Activated naive CD8-positive, alpha-beta T cell treated with anti-CD3 and anti-CD28 coated beads for 36 hours (primary cell): ENCODE measurements at places on chromosomes 7 and 10. TPM values are rescaled to one million over a fixed set of nuclear protein-coding genes. Genes with fewer than 3 reads are reported as not detected.

Gene ECHS1
- total RNA-seq, result 58.1 TPM

DNA sequence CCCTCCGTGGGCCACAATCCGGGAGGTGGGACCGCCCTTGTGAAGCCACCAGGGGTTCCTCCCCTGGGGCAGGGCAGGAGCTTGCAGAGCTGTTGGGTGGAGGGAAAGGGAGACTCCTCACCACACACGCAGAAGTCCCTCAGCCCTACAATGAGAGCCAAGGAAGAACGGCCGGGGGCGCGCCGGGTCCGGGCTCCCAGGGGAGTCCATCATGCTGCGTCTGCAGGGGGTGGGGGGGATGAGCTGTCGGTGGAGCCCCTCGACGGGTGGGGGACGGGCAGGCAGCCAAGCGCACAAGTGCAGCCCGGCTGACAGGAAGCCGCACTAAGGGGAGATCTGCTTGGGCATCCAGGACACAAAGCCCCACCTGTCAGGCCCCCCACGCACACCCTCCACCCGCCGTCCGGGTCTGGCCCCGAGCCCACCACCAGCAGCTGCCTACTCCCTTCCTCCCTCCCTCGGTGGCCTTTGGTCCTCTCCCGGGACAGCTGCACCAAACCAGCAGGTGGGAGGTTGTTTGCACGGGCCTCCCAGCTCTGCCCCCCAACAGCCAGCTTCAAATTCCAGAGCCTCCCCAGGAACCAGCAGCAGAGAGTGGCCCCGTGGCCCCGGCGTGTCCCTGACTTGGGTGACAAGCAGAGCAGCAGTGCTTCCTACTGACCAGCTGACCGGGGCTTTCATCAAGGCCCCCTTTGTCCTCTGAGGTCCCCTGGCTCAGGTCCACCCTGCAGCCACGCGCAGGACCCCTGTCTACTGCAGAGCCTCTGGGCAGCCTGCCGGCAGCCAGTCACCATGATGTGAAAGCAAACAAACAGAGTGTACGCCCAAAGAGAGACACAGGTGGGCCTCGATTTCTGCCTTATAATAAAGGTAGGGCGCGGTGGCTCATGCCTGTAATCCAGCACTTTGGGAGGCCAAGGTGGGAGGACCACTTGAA is 50.3 kb downstream of the HIP1 start:
- no peak overlapping the region for H3K4me3 ChIP-seq
- no peak for DNase-seq
- H3K27ac ChIP-seq, result no peak overlapping the region
- H3K27me3 ChIP-seq, result peaks cover 12% of the 10 kb centered on the region
- H3K4me1 ChIP-seq, result peaks cover 3% of the 10 kb centered on the region
- H3K36me3 ChIP-seq, result no peaks in the 10 kb centered on the region

DNA sequence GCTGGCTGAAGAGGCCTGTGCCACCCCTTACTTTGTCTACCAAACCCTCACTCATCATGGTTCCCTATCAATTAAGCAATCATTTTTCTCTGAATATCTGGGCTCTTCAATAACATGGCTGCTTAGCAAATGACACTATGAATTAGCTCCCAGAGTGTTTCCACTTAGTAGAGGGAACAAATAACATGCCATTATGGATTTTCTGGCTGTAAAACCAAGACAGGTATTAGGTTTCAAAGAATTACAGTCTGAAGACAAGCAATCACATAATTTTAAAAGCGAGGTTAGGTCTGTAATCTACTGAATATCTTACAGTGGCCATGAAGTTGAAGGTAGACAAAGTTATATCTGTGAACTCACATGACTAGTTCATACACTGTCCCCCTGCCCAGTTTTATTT is 220.8 kb upstream of the PHYHIPL start:
- H3K4me1 ChIP-seq, result no peaks in the 10 kb centered on the region
- H3K4me3 ChIP-seq, result no peak overlapping the region
- no peak for DNase-seq
- peaks cover 8% of the 10 kb centered on the region for H3K27me3 ChIP-seq
- H3K27ac ChIP-seq, result no peak overlapping the region

Gene HHEX
- 0.56 TPM for total RNA-seq

- no peaks in the 10 kb centered on the region for H3K27me3 ChIP-seq
- peaks cover 8% of the 10 kb centered on the region for H3K4me1 ChIP-seq
- H3K27ac ChIP-seq, result no peak overlapping the region
Measured at GRCh38 chr7:134174795-134175261, 47.7 kb downstream of the LRGUK start.

Gene UTF1
- not detected for total RNA-seq

Gene MASTL
- total RNA-seq, result 33.6 TPM

Gene PLA2G12B
- total RNA-seq, result not detected

Gene NPTX2
- not detected for total RNA-seq

Gene PRF1
- 46.9 TPM for total RNA-seq

DNA sequence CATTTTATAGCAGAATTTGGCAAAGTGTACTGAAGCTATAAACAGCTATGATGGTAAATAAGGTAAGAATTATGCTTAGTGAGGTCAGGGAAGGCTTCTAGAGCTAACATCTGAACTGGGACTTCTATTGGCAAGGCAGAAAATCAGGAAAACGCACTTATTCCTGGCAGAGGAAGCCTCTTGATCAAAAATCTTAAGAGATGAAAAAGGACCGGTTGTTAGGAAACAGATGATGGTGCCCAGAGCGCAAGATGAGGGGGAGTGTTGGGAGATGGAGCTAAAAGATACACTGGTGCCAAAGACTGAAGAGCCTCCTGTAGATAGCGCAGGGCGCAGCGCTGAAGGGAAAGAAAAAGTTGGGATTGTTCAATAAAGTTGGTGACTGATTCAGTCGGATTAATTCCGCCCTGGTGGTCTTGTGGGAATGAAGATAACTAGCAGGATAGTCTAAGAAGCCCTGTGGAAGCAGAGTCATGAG is 550 bp upstream of the CALU start:
- peak overlapping the region; percentile 94 for H3K27ac ChIP-seq
- peak overlapping the region; percentile 99 for H3K4me3 ChIP-seq
- H3K4me1 ChIP-seq, result peaks cover 35% of the 10 kb centered on the region
- no peak for DNase-seq

DNA sequence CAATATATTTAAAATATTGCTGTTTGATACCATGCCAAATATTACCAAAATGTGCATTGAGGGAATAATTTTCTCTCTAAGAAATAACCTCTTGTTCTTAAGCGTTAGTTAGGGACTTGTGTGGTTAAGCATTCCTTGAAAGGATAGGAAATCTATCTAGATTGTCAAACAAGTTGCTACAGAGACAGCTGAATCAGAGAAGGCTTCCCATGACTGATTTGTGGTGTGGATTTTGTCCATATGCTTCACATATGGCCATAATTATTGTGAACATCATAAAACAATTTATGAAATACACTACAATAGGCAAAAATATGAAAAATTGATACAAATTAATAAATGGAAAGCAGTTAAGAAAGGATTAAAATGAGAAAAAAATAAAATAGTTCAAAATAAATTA is 96.3 kb downstream of the GNAT3 start:
- no peak overlapping the region for H3K27ac ChIP-seq
- H3K36me3 ChIP-seq, result no peaks in the 10 kb centered on the region
- H3K27me3 ChIP-seq, result no peaks in the 10 kb centered on the region
- no peaks in the 10 kb centered on the region for H3K4me1 ChIP-seq
- no peak for DNase-seq

DNA sequence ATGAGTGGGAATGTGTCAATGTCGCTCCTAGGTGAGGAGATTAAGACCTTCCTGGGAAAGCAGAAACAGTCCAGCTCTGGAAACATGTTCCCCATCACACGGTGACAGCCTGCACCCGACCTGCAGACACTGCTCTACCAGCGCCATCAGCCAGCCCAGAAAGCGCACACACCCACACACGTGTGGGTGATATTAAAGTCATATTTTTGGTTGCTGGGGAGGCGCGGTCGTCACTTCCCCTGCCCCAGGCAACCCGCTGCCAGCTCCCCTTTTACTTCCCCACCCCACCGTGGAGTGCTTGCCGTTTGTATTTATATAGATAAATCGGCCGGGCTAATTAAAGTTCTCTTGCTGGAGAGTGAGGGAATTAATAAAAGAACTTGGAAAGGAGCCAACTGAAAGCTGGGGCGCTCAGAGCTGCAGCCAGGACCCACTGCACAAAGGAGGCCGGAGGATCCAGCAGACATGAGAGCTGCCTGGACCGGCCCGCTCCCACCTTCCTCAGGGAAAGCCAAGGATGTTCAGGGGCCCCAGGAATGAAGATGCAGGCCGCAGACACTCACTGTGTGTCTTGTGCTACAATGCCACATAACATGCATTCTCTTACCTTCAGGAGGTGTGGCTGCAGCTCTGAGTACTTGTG is 145.2 kb upstream of the UNC5B start:
- no peaks in the 10 kb centered on the region for H3K36me3 ChIP-seq
- no peaks in the 10 kb centered on the region for H3K27me3 ChIP-seq
- no peak for DNase-seq
- H3K4me3 ChIP-seq, result no peak overlapping the region
- no peak overlapping the region for H3K27ac ChIP-seq

DNA sequence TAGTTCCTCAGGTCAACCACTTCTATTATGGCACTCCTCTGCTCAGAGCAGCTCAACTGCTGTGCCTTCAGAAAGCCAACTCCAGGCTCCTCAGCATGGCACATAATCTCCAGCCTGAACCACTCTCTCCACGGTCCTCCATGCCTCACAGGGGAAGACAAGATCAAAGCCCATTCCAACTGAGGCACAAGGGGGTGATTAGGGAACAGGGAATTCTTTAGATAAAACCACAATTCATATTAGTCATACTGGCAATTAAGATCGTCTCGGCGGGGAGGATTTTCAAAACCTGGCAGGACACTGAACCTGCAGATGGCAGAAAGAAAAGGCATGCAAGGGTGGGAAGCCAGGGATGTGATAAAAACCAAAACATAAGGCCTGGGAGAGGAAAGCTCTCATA is 361.6 kb downstream of the FGFR2 start:
- no peaks in the 10 kb centered on the region for H3K36me3 ChIP-seq
- no peaks in the 10 kb centered on the region for H3K4me1 ChIP-seq
- no peak overlapping the region for H3K27ac ChIP-seq
- H3K27me3 ChIP-seq, result no peaks in the 10 kb centered on the region

Gene CNPY1
- total RNA-seq, result not detected

DNA sequence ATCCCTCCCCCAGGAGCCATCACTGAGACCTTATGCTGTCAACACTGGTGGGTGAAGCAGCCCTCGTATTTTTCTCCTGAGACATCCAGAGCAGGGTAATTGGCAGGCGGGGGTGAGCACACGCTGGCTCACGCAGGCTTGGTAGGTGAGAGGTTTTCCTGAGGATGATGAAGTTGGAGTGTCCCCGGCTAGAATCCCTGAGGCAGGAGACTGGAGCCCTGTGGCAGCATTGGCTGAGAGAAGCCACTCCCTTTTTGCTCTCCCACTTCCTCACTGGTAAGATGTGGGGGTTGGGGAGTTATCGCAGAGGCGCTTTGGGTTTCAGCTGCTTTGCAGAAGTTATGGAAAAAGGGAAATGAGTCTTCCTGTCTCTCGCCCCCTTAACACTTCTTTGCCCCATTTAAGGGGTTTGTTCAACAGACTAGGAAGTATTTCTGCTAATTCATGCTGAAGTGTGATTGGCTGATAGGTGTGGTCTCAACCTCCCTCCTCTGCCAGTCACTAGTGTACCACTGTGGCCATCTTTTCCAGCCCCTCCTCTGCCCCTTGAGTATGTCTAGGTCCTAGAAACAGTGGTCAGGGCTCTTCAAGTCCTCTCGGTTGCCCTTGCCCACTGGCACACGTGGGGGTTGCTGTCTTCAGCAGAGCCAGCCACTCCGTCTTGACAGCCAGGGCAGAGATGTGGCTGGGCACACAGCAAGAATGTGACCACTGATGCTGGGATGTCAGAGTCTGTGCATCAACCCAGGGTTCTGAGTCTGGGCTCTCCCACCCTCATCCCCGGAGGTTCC is 5.7 kb downstream of the ARPC1B start:
- peak; percentile 61 for DNase-seq
- no peaks in the 10 kb centered on the region for H3K27me3 ChIP-seq
- H3K36me3 ChIP-seq, result peaks cover 51% of the 10 kb centered on the region

Gene MYPN
- total RNA-seq, result not detected

DNA sequence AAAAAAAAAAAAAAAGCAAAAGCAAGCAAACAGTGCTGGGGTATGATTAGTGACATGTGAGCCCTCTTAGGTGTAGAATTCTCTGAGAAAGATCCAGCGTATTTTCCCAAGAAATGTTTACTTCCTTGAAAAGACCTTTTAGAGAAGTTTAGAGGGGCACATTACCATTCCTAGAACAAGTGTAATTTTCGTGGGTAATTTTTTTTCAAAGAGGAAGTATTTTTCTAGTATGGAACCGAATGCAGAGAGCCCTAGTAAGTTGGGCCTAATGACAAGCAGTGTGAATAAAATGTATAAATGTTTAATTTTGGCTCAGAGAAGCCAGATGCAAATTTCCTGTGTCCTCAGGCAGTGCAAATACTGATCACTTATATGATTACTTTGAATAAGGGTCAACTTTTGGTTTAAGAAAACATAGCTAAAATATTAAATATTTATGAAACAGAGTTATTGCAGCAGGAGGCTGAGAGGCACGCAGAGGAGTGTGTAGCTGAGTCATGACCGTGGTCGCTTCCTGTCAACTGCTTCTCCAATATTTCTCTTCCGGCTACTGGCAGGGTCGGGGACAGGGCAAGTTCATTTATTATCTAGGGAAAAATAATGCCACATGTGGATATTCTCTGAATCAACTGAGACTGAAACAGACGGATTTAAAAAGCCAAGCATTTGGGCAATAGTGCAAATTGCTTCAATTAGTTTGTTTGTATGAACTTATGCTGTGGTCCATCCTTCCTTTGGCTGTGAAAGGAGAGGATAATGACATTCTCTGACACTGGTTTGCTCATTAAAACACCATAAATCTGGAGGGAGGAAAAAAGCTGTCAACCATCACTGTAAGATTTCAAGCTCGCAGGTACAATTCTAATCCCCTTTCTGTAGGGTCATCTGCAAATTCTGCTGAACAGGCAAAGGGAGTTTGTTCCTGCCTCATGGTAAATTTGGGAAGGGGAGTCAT is 495.2 kb downstream of the GLRX3 start:
- H3K4me3 ChIP-seq, result no peak overlapping the region
- peaks cover 2% of the 10 kb centered on the region for H3K4me1 ChIP-seq
- H3K27ac ChIP-seq, result no peak overlapping the region

DNA sequence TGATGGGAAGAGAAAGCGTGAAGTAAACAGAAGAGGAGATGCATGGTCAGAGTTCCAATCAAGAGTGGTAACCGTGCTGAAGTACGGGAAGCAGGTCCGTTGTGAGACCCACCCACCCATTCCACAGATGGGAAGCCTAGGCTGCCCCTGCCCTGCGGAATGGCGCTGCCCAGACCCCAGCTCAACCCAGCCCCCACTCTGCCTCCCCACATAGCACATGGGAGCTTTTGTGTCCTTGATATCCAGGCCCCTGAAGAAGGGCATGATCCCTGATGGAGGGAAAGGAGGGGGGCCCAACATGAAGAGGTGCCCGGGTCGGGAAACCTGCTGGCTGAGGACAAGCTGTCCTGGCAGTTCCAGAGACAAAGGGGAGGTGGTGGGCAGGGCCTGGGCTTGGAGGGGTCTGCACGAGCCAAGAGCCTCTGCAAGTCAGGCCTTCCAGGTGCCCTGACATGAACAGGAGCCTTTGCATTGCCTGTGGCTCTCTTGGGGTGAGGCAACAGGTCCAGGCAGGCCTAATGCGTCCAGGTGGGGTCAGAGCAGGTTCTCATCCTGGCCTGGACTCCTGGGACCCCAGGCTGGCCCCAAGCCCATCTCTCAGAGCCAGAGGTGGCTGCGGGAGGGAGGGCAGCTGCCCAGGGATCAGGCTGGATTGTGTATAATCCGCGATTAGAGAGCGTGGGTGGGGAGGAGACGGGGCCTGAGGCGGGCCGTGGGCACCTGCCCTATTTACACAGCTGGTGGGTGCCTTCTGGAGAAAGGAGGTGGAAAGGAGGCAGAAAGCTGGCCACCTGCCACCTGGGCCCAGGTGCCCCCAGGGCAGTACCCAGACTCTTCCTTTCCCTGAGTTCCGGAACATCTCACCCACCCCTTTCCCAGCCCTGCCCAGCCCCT is 23.5 kb downstream of the YKT6 start:
- H3K27ac ChIP-seq, result no peak overlapping the region
- DNase-seq, result no peak
- H3K4me3 ChIP-seq, result no peak overlapping the region
- H3K36me3 ChIP-seq, result no peaks in the 10 kb centered on the region
- H3K4me1 ChIP-seq, result no peaks in the 10 kb centered on the region
